ENCODE measurements at places on chromosomes 6 and 20.

- no peak for DNase-seq
Measured at GRCh38 chr6:38264605-38265004, 375.1 kb downstream of the BTBD9 start.

DNA sequence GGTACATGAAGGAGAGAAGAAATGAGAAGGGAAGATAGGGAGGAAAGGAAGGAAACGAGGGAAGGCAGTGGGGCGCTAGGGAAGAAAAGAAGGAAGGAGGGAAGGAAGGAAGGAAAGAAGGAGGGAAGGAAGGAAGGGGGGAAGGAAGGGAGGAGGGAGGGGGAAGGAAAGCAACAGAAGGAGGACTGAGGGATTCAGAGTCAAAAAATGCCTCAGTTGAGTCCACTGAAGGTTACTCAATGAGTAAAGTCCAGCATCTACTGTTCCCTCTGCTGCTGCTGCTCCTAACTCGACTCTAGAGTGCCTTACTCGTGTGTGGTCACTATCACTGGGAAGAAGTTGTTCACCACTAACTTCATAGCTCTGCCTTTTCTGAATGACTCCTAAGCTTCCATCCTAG is 33.8 kb downstream of the PHACTR1 start:
- DNase-seq, result no peak

DNA sequence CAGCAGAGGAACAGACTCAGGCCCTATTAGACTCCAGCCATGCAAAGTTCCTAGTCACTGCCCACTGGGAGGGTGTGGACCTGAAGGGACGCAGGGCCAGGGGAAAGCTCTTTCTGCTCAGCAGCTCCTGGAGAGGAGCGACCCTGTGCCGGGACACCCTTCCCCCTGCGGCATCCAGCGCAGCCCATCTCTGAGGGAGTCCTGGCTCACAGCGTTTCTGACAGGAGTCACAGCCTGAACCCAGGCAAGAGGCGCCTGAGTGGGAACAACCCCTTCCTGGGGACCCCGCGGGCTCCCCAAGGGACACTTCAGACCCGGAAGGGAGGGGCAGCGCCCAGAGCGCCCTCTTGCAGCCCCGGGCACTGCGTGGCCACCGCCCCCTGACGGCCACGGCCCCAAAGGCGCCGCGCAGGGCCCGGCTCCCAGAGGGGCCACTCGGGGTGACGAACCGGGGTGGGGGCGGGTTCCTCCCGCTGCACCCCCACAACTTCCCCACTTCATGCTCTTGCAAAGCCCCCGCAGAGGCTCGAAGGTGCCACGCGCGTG is 862 bp downstream of the UCKL1 start:
- peak; percentile 30 for DNase-seq

- DNase-seq, result no peak
Measured at GRCh38 chr6:138685257-138685656, 88.3 kb upstream of the CCDC28A start.

DNA sequence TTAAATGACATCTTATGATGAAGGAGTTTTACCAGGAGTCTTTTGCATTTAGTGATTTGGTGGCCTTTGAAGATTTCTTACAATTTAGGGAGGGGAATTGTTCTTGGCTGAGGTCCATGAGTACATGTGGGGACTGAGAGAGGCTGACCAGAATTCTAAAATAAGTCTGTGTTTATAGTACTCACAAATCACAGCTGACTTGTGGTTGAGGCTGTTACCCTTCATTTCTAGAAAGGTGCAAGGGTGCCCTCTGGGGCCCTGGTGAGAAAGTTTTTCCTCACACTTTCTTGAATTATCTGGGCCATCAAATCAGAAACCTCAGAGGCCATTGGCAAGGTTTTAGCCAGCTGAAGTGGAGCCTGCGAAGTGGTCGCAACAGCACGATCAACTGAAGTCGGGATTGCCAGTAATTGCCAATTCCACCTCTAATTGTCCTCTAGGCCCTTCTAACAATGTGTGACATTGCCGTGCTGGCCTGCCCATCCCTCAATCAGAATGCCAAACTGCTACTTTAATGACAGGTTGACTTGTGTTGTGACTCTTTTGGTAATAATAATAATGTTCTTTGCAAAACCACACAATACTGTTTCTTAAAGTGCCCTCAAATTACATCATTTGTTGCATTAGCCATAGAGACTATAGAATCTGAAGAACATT is 221.6 kb downstream of the OGFRL1 start:
- no peak for DNase-seq

DNA sequence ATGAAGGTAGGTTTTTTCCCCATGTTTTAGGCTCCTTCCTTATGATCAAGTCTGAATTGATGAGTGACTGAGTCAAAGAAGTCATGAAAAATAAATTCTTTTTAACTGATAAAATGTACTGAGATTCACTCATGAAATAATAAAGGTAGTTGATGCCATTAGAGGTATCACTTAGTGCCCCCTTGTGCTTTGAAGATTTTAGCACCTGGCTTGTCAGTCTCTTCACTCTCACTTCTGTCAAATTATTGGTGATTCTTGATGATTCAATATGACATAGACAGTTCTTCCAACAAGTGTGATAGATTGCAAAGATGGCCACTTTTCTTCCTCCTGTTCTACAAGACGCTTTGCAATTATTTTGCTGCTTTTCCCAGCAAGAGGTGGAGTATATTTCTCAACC is 4.2 kb upstream of the DLK2 start:
- DNase-seq, result no peak

DNA sequence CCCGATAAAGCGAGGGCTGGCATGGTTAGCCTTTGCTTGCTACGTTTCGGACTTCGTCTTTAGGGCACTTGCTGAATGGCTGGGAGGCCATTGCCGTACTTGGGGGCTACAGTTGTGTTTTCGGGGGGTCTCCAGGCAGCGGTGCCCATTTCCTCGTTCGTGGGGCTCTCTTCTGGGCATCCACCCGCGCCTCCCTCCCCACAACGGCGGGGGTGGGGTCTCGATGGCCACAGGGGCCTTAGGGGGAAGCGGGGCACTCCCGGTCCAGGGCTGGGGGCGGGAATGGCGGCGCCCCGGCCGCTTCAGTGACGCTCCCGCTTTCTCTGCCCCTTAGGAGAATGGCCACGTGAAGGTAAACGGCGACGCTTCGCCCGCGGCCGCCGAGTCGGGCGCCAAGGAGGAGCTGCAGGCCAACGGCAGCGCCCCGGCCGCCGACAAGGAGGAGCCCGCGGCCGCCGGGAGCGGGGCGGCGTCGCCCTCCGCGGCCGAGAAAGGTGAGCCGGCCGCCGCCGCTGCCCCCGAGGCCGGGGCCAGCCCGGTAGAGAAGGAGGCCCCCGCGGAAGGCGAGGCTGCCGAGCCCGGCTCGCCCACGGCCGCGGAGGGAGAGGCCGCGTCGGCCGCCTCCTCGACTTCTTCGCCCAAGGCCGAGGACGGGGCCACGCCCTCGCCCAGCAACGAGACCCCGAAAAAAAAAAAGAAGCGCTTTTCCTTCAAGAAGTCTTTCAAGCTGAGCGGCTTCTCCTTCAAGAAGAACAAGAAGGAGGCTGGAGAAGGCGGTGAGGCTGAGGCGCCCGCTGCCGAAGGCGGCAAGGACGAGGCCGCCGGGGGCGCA is 2.4 kb downstream of the MARCKS start:
- no peak for DNase-seq

- DNase-seq, result no peak
Measured at GRCh38 chr6:167708501-167709094, 118.1 kb upstream of the AFDN start.

- DNase-seq, result peak; percentile 35
Measured at GRCh38 chr6:144064402-144065212, 30.8 kb downstream of the SF3B5 start.

GRCh38 chr20:1015181-1015580 is 13.1 kb upstream of the RSPO4 start:
- DNase-seq, result no peak

DNA sequence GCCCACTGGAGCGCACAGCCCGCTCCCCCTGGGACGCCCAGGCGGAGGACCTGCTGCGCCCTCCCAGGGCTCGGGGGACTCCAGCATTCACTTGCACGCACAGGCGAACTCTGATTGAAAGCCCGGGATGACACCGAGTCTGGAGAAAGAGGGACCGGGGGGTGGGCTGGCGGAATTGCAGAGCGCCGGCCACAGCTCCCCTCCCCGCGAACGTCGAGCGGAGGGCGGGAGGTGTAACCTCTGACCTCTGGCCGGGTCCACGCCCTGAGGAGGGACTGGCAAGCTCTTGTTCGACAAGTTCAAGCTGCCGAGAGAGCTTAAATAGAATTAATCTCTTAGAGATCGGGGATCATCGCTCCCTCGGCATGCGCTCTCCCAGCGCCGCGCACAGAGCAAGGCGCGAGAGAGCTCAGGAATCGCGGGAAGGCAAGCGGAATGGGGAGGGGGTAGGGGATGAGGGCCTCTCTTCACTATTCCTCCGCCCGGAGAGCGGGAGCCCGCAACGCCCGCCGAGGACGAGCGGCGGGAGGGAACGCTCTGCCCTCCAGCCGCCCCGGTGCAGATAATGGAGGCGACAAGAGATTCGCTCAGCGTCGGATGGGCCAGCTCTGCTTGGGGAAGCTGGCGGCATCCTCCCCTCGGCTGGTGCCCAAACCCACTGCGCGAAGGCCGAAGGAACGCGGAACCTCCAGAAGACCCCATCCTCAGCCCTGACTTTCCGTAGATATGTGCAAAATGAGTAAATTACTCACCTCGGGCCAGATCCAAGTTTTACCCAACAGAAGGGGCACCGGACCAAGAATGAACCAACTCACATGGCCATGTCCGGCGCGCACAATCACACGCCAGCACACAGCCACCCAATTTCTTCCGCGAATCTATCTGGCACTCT is 761 bp upstream of the NR2E1 start:
- no peak for DNase-seq

DNA sequence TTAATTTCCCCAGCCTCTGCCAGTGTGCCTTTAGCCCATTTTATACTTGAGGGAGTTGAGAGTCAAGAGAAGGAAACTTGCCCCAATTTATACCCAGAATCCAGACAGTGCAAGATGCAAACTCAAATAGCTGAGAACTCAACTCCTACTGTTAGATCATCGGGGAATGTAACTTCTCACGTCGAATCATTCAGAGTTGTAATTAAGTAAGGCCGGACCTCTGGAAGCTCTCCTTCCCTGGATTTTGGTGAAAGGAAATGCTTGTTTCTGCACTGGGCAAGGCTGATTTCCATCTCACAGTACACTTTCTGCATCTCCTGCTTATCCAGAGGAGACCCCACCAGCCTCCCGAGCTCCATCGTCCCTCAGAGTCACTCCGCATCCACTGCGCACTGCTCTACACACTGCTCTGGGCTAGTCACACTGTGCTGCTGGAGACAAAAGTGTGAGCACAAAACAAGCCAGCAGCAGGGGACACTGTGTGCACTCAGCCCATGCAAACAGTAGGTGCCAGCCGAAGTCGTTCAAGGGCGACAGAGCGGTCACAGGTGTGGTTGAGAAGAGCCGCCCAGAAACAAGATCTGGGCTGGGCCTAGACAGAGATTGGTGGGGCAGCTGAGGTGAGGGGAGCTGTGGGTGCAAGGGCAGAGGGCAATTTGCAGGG is 150.4 kb upstream of the QKI start:
- DNase-seq, result no peak

- no peak for DNase-seq
Measured at GRCh38 chr6:41037107-41037900, 1.7 kb downstream of the UNC5CL start.

GRCh38 chr20:1391640-1392442 is 1.0 kb downstream of the FKBP1A start:
- DNase-seq, result no peak

- peak; percentile 24 for DNase-seq
Measured at GRCh38 chr20:37202267-37202943, 23.1 kb upstream of the MROH8 start.

DNA sequence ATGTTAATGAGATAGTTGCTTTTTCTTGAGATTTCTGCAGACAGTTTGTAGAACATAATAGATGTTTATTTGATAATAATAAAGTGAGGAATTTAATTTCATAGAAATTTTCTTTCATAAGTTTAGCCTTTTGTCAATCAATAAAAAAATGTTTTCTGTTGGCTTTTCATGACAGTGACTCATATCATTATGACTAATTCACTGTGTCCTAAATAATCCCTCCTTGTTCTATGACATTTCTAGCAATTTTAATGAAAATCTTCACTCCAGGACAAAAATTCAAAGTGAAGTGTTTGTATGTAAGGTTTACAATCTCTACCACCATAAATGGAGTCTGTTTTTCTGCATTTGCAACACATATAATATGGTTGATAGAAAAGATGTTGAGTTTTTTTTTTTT is 109.9 kb downstream of the UTRN start:
- DNase-seq, result no peak

All from CD4-positive, alpha-beta T cell treated with Interleukin-15 for 4 hours (primary cell).